GM19239 (cell line): ENCODE measurements at places on chromosomes 6 and 20.

- no peak for DNase-seq
Observed at GRCh38 chr20:44900231-44900854, 9.5 kb upstream of the PABPC1L start.

DNA sequence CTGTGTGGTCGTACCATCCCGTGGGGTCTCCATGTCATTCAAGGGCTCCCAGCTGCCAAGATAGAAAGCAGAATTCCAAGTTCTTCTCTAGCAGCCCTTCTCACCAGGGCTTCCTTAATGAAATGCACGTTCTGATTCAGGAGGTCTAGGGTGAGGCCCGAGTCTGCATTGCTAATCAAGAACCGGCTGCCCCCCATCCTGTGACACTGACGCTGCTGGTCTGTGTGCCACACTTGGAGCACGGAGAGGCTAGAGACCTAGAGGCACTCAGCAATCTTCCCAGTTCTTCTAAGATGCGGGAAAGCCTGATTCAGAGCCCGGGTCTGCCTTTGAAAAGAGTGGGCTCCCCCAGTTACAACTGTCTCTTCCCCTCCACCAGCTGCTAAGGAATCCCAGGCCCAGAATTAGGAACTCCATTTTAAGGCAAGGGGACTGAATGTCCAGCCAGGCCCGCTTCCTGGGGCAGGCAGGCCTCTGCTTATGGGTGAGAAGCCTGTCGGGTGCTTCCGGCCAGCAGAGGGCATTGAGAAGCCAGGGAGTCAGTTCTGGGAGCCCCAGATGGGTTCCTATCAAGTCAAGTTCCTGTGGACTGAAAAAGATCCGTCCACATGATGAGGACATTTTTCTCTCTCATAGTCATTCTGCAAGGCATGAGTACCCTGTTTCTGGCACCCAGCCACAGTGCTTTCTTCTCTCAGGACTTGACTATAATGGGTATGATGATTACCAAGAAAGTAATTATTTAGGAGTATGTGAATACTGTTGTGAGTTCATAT, 69.8 kb upstream of the RIN2 start:
- no peak for DNase-seq

DNA sequence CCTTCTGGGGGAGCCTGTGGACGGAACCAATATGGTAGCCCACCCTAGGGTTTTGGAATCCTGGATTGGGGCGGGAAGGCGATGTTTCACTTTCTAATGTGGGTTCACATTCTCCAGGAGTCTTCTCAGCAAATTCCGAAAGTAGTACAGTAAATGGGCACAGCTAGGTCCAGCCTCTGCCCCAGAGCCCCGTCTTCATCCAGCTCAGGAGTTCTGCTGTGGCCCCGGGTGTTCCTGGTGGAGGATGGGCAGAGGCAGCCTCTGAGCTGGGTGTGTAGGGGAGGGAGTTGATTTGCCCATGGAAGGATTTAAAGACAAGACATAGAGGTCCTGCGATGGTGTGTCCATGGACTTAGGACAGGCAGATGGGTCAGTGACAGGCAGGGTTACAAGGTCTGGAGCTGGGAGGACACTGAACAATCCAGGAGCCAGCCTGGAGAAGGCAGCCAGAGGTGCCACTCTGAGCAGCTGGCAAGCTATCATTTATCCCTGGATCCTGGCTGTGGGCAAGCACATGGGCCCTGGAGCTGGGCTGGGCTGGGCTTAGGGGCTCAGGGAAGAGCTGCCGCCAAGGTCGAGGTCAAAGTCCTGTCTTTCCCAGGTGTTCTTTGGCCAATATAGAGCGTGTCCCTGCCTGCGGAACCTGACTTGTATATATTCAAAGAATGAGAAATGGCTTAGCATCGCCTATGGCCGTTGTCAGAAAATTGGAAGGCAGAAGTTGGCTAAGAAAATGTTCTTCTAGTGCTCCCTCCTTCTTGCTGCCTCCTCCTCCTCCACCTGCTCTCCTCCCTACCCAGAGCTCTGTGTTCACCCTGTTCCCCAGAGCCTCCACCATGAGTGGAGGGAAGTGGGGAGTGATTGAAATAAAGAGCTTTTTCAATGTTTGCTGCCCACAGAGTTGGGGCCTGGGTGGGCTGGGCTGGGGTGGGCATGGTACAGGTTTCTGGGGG, 6.7 kb downstream of the CLPSL1 start:
- DNase-seq, result no peak

- DNase-seq, result peak; percentile 7
Observed at GRCh38 chr6:45920819-45921511, 94.7 kb downstream of the CLIC5 start.

GRCh38 chr20:3190681-3191111, 13.8 kb downstream of the DDRGK1 start:
- no peak for DNase-seq

GRCh38 chr6:2753110-2753489, 2.4 kb upstream of the MYLK4 start:
- DNase-seq, result no peak

DNA sequence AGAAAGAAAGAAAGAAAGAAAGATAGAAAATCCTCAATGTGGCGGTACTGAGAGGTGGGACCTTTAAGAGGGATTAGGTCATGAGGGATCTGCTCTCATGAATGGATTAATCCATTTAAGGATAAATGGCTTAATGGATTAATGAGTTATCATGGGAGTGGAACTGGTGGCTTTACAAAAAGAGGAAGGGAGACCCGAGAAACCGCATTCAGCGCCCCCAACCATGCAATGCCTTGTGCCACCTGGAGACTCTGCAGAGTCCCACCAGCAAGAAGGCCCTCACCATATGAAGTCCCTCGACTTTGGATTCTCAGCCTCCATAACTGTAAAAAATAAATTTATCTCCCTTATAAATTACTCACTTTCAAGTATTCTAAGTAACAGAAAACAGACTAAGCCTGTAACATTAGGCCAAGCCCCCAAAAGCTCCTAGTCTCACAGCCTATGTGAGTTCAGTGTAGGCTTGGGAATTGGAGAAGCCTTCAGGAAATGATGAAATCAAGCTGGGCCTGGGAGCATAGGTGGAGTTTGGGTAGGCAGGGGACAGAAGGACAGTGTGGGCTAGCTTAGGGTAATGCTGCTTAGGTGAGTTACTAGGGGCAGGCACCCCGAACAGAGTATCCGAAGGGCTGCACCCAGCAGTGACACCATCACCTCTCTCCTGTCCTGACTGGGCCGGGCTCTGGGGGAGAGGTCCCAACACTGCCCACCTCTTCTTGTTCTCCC, 36.2 kb upstream of the RNF24 start:
- no peak for DNase-seq

GRCh38 chr6:44245912-44246662, 814 bp upstream of the HSP90AB1 start:
- DNase-seq, result no peak

GRCh38 chr6:162442687-162443086, 284.9 kb downstream of the PRKN start:
- no peak for DNase-seq

GRCh38 chr6:134750669-134751068, 199.2 kb downstream of the ALDH8A1 start:
- DNase-seq, result no peak

DNA sequence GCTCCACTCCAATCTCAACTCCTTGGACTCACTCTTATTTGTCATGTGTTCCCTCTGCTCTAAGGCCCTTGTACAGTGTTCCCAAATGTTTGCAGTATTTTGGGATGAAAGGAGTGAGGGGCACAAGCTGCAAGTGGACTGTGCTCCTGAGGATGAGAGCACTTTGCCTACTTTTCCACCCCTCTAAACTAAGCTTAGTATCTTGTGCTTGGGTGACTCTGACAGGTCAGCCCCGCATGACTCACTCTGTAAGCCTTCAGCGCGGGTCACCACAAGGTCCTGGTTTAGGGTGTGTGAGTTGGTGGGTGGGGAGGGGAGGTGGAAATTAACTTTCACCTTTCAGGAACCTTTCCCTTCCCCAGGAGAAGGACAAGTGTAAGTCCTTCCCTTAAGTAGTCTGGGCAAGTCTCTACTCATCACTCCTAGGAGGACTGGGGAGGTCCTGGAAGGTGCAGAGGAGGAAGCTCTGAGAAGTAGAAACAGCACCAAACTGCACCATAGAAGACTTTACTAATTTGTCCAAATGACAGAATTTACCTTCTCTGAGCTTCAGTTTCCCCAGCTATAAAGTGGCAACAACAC, 68.8 kb upstream of the EPB41L1 start:
- DNase-seq, result no peak

DNA sequence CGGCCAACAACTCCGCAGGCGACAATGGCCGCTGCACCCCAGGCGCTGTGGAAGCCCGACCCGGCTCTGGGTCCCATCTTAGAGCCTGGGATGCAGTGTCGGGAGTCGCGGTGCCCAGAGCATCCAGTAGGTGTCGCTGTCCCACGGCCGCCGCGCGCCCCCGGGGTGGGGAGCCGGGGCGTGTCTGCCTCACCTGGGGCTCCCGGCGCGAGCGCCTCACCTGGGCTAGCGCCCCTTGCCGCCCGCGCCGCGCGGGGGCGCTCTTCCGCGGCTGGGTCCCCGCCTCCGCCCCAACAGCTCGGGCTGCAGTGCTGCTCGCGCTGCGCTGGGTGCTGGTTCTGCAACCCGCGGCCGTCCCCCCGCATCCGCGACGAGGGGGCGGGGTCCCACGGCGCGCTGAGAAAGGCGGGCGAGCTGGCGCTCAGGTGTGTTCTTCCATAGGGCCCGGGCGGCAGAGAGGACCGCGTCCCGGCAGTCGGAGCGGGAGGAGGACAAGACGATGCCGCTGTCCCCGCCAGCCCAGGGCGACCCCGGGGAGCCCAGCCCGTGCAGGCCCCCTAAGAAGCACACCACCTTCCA, at the start of gene CRYBG1:
Gene CRYBG1, plus strand, starts transcription at position 308 of the 579 bp plus-strand sequence. Its CDS starts 192 bp downstream, at position 500.
- peak; percentile 65 for DNase-seq

GRCh38 chr6:22253955-22254655, 42.7 kb downstream of the PRL start:
- no peak for DNase-seq

DNA sequence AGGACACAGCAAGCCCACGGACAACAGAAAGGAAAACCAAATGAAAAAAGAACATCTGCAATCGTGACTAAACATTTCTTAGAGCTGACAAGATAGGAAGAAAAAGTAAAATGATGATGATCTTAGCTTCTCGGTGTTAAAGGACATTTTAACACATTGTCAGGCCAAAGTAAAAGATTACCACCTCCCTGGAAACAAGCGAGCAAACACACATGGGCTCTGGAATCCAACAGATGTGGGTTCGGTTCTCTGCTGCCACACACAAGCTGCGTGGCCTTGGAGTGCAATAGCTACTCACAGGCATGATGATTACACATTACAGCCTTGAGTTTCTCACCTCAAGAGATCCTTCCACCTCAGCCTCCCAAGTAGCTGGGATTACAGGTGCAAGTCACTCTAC, 7.5 kb upstream of the AAR2 start:
- DNase-seq, result no peak

DNA sequence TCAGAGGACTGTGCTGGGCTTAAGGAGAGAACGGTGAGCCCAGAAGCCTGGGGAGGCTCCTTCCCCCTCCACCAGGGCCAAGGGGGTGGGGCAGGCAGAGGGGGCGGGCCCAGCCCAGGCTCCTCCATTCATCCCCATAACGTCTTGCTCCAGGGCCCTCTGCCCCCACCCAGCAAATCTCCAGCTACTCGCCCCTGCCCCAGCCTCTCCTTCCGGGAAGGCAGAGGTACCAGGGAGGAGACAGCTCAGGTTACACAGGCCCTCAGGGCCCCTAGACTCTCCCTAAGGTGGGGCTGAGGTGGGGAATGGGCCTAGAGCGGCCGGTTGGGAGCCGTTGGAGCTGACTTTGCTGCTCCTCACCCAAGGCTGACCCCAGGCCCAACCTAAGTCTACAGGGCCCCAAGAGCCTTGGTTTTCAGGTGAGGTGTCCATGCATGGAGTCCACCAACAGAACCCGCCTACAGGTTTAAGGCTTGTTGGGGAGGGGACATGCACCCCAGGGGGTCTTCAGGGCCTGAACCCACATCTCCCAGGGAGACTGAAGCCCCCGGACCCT, 1.2 kb downstream of the LAMA5 start:
- DNase-seq, result no peak

GRCh38 chr6:29696147-29697125, 15.5 kb upstream of the ZFP57 start:
- no peak for DNase-seq

GRCh38 chr6:158188591-158188990, 20.4 kb downstream of the GTF2H5 start:
- DNase-seq, result no peak

GRCh38 chr20:1500496-1500895, 9.3 kb upstream of the SIRPB2 start:
- no peak for DNase-seq

- DNase-seq, result peak; percentile 47
Observed at GRCh38 chr6:7201732-7202541, 94.2 kb downstream of the RREB1 start.

DNA sequence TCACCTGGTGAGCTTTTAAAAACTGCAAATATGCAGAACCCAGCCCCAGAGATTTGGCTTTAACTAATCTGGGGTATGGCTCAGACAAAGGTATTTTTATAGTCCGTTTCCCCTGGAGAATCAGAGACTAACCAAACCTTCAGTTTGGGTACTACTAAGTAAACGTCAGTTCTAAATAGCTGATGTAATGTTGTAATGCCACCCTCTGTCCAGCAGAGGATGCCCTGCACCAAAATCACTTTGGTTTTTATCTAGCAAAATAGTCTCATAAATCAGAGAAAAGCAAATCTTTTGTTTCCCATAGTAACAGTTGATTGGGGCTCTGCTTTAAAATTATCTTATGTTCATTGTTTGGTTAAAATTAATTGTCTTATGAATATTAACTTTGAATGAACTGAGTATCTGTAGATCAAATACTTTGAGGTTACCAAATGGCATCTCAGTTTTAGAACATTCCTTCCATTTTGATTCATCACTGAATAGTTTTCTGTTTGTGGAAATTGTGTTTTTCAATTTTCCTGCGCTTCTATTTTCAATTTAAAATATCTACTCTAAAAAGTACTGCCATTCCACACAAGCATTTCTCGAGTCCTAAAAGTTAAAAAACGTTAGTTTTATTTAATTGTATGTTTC, 278.3 kb upstream of the PLCB4 start:
- DNase-seq, result peak; percentile 9
